ENCODE measurements at places on chromosomes 1 and 21. TPM values are rescaled to one million over a fixed set of nuclear protein-coding genes. Genes with fewer than 3 reads are reported as not detected.

DFFA gene
- total RNA-seq = 43.1 TPM

- DNase-seq = no peak
Observed at GRCh38 chr1:71414179-71414578, 333.3 kb upstream of the ZRANB2 start.

- DNase-seq = no peak
Observed at GRCh38 chr21:42878678-42878992, 704 bp downstream of the WDR4 start.

DNA sequence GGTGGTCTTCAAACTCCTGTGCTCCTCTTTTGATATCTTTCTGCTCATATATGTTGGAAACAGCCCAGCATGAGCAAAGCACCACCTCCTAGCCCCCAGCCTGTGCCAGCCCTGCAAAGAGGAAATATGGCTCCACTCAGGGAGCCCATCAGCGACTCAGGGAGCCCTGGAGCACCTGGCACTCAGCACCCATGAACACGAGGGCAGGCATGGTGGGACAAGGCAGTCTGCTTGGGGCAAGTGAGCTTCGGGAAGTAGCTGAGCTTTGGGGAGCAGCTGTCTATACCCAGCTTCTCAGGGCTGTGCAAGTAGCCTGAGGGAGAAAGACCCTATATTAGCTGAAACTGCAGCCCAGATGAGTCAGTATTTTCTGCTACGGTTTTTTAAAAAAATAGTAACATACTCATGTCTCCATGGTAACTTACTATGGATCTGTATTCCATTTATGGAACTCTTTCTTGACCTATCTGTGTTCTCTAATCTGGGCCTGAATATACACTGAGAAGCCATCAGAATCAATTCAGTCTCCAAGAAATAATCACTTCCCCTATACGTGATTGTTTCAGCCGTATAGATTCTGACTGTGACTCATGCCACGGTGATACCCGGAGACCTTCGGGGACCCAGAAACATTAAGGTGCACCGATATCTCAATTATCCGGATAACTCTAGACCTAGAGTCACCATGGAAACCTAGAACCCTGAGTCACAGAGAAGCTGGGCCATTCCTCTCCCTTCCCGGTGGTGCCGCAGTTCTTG, 1.5 kb upstream of the ETS2 start:
- no peak for DNase-seq
